ENCODE measurements at places on chromosomes 5 and 9.

DNA sequence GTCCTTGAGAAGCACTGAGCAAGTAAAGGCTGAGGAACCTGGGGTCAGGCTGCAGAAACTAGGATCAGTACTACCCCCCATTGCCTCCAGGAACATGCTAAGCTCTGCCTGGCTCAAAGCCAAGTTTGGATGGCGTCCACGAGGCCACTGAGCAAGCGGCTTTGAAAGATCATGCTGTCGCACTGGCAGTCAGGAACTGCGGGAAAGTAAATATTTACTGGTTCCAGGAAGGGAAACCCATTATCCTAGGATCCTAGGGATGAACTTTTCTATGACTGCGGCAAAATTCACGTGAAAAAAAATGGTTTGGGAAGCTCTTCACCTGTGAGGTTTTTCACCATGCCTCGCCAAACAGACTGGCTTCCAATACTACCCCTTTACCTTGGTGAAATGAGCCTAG lies 75.3 kb upstream of the PJA2 start:
- no peak for DNase-seq

DNA sequence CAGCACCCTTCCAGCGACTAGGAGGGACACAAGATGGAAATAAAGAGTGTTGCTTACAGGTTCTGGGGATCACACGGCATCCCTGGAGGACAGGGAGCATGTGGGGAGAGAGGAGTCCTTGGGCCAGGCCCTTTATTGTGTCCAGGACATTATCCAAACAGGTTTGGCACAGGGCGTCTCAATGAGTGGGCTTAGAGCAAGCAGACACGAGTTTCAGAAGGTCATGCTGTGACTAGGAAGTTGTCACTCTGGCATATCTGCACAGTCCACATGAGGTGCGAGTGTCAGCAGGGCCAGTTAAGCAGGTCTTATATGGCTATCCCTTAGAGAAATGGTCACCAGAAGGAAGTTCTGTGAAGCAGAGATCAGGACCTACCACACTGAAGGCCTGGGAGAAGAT lies 174.5 kb upstream of the OTULINL start:
- no peak for DNase-seq

GRCh38 chr5:9954869-9955268 lies 294.8 kb downstream of the ATPSCKMT start:
- no peak for DNase-seq

DNA sequence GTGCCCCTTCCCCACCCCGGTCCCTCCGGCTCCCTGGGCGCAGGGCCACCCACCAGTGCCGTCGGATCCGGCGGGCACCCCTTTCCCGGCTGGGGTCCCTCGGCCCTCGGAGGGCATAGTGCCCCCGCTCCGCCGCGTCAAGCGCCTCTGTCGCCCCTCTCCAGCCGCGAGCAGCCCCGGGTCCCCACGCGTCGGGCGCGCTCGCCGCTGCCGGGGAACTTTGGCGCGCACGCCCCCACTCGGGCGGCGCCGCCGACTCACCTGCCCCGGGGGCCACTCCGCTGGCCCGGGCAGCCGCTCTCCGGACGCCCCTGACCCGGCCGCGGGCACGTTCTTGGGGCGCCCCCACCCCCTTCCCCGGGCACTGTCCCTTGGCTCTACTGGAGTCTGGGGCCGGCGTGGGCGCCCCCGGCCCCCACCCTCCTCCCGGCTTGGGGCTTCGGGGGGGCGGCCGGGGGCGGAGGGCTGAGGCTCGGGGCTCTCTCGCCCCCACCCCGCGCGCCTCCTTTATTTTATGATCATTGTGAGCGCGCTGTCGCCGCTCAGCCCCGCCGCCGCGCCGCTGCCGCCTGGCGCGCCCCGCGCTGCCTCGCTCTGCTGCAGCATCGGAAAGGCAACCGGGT lies 1.1 kb upstream of the FAM78A start:
- DNase-seq: peak; percentile 39

DNA sequence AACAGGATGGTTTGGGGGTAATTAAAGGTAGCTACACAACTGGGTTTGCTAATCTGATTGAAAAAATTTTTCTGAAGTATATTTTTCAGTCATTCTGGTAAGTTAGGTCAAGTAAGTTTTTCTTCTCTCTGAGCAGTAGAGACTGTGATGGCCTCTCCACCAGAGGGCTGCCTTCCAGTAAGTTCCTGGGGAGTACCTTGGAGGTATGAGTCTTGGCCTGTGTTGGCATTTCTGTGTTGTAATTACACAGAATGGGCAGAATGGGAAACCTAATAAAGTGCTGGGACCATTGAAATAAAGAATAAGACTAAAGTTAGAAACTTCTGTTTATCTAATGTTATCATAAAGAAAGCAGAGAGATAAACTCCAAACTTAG lies 430.8 kb downstream of the ARHGEF28 start:
- no peak for DNase-seq

DNA sequence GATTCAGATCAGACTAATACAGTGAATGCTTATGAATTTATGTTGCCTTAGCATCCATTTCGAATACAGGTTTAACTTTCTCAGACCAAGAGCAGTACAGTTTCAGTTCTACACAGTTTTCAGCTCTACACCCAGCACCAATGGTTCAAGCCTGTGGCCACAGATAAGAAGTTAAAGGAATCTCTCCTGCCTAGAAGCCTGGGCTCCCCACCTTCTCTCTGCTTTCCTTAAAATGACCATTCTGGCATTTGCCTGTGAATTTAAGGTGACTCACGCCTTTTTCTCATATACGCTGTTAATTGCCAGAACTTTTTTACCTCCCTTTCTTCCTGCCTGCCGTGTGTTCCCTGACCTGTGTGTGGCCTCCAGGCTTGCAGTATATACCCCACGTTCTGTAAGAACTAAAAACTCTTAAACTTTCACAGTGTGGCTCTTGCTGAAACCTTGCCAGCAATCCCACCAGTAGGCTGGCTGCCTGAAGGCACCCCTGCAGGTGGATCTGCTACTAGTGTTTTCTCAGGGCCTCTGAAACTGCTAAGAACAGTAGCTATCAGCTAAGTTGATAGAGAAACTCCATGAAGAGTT lies 692.8 kb upstream of the CDH18 start:
- no peak for DNase-seq

DNA sequence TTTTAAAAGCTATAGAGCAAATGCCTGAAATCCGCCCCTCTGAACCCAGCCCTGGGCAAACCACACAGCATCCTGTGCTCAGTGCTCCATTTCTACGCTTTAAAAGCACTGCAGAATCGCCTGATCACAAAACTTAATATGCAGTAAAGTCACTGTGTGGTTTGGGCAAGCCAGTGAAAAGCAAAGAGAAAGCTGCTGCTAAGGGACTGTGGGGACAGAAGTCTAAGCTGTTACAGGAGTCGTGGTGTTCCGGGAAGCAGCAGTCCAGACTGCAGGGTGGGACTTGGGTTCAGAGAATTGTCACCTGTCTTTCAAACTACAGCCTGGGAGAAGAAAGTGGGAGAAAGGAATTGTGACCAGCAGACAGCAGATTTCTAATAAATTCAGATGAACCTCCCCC lies 8.2 kb downstream of the RAPGEF1 start:
- peak; percentile 56 for DNase-seq

DNA sequence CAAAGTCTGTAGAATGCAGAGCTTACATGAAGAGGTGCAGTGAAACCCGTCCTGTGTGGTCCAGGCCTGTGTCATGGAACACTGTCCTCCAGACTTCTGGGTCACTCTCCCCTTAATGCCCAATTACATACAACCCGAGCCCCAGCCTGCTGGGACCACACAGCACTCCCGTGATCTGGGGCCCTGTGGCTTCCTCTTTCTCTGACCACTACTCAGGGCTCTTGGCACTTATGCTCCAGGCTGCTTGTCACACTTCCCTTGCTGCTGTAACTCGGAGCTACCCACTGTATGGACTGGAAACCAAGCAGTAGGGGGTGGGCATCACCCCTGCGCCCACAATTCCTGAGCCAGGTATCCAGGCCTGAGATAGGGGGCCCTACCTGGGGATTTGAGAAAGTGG lies 10.3 kb upstream of the IL3 start:
- no peak for DNase-seq

DNA sequence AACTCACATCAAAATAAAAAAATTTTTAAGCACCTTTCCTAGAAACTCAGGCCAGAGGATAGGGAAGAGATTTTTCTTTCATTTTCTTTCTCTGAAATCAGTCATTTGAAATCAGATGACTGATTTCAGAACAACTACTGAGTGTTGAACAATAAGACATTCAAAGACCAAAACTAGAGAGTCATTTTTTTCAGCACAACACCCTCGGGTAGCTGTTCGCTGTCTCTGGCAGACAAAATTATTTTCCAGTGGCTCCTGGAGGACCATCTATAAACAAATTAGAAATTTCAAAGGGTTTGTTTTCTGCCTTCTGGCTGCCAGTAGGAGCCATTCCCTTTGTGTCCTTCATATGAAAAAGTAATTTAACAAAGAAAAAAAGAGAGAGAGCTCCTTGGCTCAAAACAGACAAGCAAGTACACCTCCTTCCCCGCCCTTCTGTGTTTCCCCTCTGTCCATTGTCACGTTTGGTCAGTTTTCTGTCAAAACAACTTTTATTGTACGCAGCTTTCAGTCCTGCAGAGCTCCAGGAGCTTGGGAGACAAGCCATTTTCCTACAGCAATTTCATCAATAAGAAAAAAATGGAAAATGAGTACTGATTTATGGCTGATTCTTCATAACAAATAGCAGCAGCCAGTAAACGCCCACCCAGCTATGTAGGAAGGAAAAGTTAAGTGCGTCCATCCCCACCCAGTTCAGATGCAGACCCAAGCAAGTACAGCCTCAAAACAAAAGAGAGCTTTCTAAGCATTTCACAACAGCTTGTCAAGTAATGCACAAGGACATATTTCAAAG lies 405.2 kb downstream of the ZNF608 start:
- no peak for DNase-seq

GRCh38 chr5:157167214-157167621 lies 1.2 kb upstream of the GARIN3 start:
- no peak for DNase-seq

DNA sequence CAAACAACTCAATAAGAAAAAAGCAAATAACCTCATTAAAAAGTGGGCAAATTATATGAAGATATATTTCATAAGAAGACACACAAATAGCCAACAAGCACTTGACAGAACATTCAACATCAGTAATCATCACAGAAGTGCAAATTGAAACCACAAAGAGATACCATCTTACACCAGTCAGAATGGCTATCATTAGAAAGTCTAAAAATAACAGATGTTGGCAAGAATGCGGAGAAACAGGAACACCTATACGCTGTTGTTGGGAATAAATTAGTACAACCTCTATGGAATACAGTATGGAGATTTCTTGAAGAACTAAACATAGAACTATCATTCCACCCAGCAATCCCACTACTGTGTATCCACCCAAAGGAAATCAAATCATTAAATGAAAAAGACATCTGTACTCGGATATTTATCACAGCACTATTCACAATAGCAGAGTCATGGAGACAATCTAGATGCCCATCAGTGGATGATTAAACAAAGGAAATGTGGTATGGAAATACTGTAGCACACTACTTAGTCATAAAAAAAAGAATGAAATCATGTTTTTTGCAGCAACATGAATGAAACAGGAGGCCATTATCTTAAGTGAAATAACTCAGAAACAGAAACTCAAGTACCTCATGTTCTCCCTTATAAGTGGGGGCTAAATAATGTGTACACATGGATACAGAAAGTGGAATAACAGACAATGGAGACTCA lies 106.8 kb upstream of the FST start:
- DNase-seq: no peak

All from CD4-positive, alpha-beta memory T cell (primary cell).